ENCODE measurements at places on chromosomes 12 and 14.

DNA sequence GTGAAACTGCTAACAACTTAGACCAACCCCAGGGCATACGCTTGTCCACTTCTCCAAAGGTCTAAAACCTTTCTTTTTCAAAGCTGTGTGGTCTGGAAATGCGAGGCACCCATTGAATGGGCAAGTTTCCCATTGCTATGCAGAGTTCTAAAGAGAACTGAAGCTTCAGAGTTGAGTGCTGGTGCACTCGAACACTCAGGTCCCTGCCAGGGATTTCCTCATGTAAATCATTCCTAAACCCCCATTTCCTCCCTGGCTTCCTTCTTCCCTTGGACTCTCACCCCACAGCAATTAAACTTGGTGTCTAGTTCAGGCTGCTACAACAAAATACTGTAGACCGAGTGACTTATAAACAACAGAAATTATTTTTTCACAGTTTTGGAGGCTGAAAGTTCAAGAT is 2.2 kb upstream of the PXN start:
- DNase-seq = no peak

- DNase-seq = no peak
Observed at GRCh38 chr12:105761075-105761474, 377.7 kb downstream of the NUAK1 start.

GRCh38 chr12:76123259-76124212 is 39.1 kb upstream of the NAP1L1 start:
- no peak for DNase-seq

DNA sequence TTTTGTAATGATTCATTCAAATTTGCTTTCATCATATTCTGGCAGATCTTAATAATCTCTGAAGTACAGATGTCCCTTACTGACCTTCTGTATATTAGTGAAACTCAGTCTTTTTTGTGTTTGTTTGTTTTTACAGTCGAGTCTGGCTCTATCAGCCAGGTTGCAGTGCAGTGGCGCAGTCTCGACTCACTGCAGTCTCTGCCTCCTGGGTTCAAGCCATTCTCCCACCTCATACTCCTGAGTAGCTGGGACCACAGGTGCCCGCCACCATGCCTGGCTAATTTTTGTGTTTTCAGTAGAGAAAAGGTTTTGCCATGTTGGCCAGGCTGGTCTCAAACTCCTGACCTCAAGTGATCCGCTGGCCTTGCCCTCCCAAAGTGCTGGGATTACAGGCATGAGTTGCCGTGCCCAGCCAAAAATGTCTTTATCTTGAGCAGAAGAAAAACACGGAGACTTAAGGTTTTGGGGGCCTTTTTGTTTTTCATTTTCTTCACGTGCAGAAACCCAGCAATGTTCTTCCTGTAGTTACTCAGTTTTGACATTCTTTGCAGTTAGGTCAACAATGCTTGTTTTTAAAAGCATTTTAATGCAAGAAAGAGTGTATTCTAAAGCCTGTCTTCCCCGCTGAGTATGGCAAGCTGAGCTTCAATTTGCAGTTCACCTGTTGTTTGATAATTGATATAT is 79.5 kb downstream of the FAR2 start:
- DNase-seq = no peak

- DNase-seq = no peak
Observed at GRCh38 chr14:67031920-67032774, 157.1 kb upstream of the GARIN2 start.

- no peak for DNase-seq
Observed at GRCh38 chr12:126268222-126268621, 1203.0 kb downstream of the AACS start.
